ENCODE measurements at places on chromosomes 12 and 14.

DNA sequence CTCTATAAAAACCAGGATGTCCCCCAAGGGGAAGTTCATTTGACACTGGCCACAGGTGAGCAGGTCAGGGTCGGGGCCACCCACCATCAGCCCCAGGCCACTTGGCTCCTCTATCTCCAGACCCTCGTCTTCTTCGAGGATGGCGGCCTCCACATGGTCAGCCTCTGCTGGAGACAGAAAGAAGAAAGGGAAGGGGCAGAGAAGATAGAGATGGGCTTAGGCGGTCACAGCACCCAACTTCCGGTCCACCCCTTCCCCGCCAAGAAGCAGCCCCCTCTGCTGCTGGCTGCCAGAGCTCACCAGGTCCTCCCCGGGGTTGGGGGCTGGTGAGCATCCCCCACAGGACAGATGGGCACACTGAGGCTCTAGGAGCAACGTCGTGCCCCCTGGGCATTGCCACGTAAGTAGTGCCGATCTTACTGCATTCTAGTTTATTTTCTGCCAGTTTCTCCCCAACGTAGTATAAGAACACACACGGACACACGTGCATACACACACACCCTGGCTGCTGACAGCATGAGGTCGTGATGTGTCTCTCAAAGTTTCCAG lies 14.2 kb downstream of the BCL11B start:
- no peak for DNase-seq

DNA sequence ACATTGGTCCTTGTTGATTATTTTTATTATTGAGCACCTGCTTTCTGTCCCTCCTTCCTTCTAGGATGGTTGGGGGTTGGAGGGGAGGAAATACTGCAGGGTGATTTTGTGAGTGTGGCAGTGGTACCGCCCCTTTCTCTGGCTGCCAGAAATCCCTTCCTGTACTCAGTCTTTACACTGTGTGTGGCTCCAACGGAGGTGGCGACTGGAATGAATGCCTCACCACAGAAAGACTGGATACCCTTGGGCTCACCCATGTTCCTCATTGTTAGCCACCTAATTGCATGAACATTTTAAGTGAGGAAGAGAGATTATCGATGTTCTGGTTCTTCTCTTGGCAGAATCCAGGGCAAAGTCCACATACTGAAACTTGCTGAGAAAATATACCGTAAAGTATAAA lies 272.0 kb upstream of the E2F7 start:
- DNase-seq, result no peak

- no peak for DNase-seq
Observed at GRCh38 chr12:117850048-117850447, 118.7 kb downstream of the KSR2 start.

DNA sequence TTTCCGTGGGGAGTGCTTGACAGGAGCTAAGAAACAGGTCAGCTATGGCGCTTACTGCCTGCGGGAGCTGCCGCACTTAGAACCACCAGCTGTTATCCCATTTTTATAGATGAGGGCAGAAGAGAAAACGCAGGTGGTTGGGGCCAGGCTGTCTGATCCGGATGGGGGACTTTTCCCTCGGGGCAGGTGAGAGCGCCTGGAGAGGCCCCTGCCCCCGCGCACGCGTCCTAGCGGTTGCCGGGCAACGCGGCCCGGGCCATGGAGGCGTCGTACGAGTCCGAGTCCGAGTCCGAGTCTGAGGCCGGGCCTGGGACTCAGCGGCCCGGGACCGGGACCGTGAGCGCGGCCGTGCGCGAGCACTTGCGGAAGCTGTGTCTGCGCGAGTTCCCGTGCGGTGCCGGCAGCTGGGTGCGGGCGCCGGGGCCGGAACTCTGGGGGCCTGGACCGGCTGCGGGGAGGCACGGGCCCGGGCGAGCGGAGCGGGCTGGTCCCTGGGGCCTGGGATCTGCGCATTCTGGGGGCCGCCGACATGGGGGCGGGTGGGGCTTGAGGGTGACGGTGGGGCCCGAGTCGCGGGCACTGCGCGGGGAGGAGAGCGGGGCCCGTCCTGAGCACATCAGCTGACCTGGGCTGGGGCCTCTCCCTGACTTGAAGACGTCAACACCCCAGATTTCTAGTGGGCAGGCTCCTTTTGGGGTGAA lies at the start of gene LRRC43:
Gene LRRC43, plus strand, starts transcription at position 237 of the 701 bp plus-strand sequence. Its CDS starts 22 bp downstream, at position 259.
- no peak for DNase-seq

DNA sequence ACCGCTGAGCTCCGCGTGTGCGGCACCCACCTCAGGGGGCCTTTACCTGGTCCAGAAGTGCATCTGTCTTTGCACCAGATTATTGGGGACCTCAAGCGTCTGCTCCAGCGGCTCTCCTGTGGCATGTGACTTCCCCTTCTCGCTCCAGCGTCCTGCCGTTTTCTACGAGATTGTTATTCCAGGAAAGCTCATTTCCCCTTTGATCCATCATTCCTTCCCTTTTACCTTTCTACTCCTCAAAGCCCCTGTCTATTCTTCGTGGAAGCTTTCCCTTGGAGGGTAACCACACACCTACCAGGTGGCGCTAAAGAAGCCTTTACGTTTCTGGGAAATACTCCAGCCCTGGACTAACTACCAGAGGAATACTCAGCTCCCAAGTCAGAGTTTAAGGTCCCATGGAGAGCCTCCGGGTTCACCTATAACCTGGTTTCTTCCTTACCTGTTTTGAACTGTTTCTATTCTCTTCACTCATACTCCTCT lies 1.5 kb downstream of the FKBP4 start:
- DNase-seq, result no peak

GRCh38 chr14:91901449-91902226 lies 34.3 kb upstream of the TC2N start:
- DNase-seq, result no peak

DNA sequence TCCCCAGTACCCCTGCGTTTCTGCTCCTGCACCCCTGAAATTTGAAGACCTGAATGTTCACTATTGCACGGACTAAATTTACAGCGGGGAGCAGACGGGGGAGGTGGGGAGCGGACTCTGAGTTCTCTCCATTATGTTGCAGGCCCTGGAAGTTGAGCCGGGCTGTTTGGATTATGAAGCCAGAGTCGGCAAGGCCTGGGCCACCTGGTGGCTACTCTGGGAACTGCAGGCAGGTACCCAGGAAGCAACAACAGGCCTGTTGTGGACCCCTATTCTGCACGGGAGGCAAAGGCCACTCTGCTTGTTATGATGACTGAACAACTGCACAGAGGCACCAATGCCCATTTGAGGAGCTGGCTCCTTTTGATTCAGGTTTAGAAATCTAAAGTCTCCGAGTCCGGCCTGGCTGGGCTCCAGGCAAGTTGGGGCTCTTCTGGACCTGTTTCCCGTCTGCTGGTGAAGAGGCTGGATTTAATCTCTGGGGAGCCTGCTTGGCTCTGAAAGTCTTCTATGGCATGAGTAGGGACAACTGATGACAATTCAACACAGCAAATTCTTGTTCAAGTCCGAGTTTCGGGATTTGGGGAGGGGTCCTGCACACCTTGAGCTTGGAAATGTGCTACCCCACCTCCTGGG lies 34.1 kb upstream of the FAM181A start:
- DNase-seq, result peak; percentile 67

Measured in stimulated activated CD4-positive, alpha-beta T cell treated with anti-CD3 and anti-CD28 coated beads, Interleukin-1b, Interleukin-23, amount 100 ng/mL, for 1 hour (primary cell).